ENCODE measurements at places on chromosomes 12 and 14.
A peak's percentile ranks its signal among the peaks of the same experiment; 100 is the strongest.

- peak; percentile 39 for DNase-seq
Measured at GRCh38 chr12:107760207-107760808, 629 bp downstream of the PRDM4 start.

- DNase-seq: no peak
Measured at GRCh38 chr12:122842505-122843405, 7.5 kb downstream of the HIP1R start.

DNA sequence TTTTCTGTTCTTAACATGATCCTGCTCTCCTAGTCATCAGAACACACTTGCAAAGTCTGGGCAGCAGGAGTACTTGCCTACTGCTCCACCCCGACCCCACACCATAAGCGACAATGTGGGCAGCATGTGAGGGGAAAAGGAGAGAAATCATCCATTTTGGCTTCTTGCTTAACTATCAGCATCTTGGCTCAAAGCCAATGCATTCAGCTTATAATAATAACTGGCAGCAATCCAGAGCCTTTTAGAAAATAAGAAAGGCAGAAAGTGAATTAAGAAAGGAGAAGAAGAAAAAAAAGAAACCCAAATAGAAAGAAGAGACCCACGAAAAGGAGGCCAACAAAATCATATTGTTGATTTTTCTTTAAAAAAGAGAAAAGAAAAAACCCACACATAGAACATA is 930.8 kb downstream of the BCL11B start:
- no peak for DNase-seq

DNA sequence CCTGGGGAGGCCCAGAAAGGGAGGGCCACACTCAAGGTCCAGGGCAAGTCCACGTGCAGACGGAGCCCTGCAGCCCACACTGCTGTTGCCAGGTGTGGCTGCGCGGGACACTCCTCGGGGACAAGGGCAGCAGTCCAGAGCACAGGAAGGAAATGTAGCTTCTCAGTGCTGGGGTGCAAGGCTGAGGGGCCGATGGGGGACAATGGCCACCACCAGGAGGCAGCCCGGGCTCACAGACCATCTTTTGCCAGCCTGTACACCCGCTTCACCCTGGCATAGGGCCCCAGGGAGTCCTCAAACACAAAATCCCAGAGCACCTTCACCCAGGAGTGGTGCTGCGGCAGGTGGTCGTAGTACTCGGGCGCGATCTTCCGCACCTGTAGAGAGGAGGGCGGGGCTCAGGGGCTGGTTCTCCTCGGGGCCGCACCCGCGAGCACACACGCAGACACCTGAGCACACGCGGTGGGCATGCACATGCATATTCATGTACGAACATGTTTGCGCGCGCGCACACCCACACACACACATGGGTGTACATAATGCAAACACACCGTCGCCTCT is 12.8 kb downstream of the DEGS2 start:
- DNase-seq: no peak

DNA sequence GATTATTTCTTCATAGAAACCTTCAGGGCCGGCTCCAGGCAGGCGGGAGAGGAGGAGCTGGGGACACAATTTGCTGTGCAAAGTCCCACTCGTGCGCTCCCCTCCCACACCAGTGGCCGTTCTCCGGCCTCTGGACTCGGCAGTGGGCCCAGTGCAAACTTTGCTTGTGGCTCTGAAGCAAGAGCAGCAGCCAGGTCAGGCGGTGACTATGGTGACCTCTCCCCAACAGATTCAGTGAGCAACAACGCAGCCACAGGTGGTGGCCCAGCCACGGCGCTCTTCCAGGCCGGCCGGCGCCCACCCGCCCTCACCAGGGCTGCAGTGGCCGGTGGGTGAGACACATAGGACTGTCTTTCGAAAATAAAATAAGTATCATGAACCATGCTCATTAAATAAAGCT is 29.5 kb downstream of the VPS37B start:
- DNase-seq: no peak
